ENCODE measurements at places on chromosomes 12 and 14. TPM values are rescaled to one million over a fixed set of nuclear protein-coding genes. Genes with fewer than 3 reads are reported as not detected.

- no peaks in the 10 kb centered on the region for H3K27me3 ChIP-seq
- no peak overlapping the region for H3K27ac ChIP-seq
- H3K4me3 ChIP-seq = no peak overlapping the region
- DNase-seq = no peak
- H3K36me3 ChIP-seq = no peaks in the 10 kb centered on the region
These were observed 23.4 kb downstream of the TSPAN8 start for GRCh38 chr12:71134405-71134804.

DNA sequence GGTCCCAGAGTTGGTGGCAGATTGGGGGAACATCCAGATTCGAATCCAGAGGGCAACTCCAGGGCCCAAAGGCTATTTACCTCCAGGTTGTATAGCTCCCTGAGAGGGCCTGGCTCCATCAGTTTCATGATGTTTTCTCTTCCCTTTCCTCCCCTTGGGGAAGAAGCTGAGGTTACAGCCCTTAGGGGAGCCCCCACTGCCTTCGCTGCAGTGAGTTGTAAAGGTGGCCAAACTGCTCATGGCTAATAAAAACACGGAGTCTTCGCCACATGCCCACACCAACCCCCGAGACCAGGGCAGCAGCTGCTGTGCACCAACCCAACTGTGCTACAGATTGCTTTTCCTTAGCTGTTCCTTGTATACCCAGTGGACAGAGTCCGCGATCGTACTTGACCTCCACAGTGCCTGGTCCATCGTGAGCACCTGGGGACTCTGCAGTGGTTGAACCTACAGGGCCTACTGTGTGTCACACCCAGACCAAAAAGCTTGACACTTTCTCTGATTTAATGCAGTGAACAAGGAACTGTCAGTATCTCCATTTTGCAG is 20.9 kb downstream of the GALNT16 start:
- no peaks in the 10 kb centered on the region for H3K27me3 ChIP-seq
- DNase-seq = no peak
- peaks cover 22% of the 10 kb centered on the region for H3K4me1 ChIP-seq
- H3K4me3 ChIP-seq = no peak overlapping the region

DNA sequence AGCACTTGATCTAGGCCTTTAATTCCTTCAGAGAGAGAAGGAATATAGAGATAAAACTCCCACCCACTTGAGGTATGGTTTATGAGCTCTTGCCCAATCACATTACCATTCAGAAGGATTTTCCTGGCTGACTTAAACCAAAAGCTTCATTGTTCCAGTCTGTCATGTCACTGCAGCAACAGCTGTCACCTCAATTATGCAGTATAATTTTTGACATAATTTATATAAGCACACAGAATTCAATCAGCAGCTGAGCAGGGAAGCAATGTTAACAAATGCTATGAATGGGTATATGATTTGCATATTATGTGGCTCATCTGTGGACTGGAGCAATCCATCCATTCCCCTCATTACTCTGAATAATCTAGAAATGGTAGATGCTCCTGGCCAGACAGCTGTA is 40.3 kb downstream of the CBX5 start:
- H3K27ac ChIP-seq = no peak overlapping the region
- no peak for DNase-seq
- H3K27me3 ChIP-seq = no peaks in the 10 kb centered on the region
- no peaks in the 10 kb centered on the region for H3K36me3 ChIP-seq
- H3K4me1 ChIP-seq = no peaks in the 10 kb centered on the region

ACSM4 gene
- not detected for total RNA-seq

GRCh38 chr12:3564861-3565260 is 73.9 kb downstream of the PRMT8 start:
- no peak overlapping the region for H3K27ac ChIP-seq
- no peaks in the 10 kb centered on the region for H3K27me3 ChIP-seq
- no peaks in the 10 kb centered on the region for H3K4me1 ChIP-seq
- H3K36me3 ChIP-seq = no peaks in the 10 kb centered on the region
- H3K4me3 ChIP-seq = no peak overlapping the region

PTPRQ gene
- total RNA-seq = 0.24 TPM

- H3K4me3 ChIP-seq = no peak overlapping the region
- no peaks in the 10 kb centered on the region for H3K4me1 ChIP-seq
- DNase-seq = no peak
- H3K27ac ChIP-seq = no peak overlapping the region
- H3K36me3 ChIP-seq = no peaks in the 10 kb centered on the region
- H3K27me3 ChIP-seq = no peaks in the 10 kb centered on the region
These were observed 89.5 kb upstream of the BCL2L14 start for GRCh38 chr12:11981121-11981733.

DNA sequence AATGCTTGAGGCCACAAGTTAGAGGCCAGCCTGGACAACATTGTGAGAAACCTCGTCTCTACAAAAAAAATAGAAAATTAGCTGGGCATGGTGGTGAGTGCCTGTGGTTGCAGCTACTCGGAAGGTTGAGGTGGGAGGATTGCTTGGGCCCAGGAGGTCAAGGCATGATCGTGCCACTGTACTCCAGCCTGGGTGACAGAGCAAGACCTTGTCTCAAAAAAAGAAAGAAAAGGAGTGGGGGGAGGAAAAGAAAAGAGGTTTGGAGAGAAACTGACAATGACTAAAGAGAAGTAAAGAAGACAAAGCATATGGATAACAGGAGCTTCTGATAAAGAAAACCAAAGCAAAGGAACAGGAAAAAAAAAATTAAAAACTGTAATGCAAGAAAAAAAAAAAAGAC is 37.4 kb upstream of the SELPLG start:
- H3K4me3 ChIP-seq = no peak overlapping the region
- no peak overlapping the region for H3K27ac ChIP-seq
- H3K27me3 ChIP-seq = no peaks in the 10 kb centered on the region
- peaks cover 37% of the 10 kb centered on the region for H3K4me1 ChIP-seq

DNA sequence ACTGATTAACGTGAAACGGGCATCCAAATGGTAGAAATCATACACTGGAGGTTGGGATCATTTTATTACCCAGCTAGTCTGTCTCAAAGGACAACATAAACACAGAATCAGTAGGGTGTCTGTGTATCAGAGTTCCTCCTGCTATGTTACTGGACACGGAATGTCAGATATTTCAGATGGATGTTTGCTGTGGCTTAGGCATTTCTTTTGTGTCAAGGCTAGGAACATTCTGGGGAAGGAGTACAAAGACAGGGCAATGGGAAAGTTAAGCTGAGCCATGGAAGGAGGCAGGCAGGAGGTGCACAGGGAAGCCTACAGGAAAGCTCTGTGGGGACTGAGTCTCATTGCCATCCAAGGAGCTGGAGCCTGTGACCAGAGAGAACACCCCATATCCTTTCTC is 254.6 kb downstream of the C12orf75 start:
- peaks cover 9% of the 10 kb centered on the region for H3K4me1 ChIP-seq
- no peaks in the 10 kb centered on the region for H3K27me3 ChIP-seq
- no peak overlapping the region for H3K4me3 ChIP-seq

GPRC5D gene
- not detected for total RNA-seq

TMPRSS12 gene
- total RNA-seq = not detected

GRCh38 chr12:94186278-94187241 is 38.2 kb downstream of the PLXNC1 start:
- no peak for DNase-seq
- no peak overlapping the region for H3K27ac ChIP-seq
- H3K4me3 ChIP-seq = no peak overlapping the region
- no peaks in the 10 kb centered on the region for H3K4me1 ChIP-seq

DNA sequence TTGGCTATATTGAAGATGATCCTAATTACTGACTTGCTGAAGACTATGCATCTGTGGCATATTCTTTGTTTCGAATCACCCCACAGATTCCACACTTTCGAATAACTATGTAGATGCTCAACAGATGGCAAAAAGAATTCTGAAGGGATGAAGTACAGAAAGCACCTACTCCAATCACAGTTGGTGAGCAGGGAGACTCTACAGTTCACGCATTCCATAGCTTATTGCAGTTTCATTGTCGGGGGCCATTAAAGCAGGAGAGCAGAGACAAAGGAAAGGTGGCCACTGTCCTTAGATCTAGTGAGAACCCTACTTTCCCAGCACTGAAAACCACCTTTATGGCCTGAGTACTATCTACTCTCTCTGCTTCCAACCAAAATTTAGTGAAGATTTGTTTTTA is 191.9 kb downstream of the STXBP6 start:
- DNase-seq = no peak
- no peaks in the 10 kb centered on the region for H3K36me3 ChIP-seq
- no peak overlapping the region for H3K4me3 ChIP-seq
- H3K4me1 ChIP-seq = peaks cover 6% of the 10 kb centered on the region
- no peak overlapping the region for H3K27ac ChIP-seq

TAS2R43 gene
- total RNA-seq = not detected

- no peak overlapping the region for H3K27ac ChIP-seq
- H3K36me3 ChIP-seq = no peaks in the 10 kb centered on the region
- H3K4me3 ChIP-seq = no peak overlapping the region
- no peak for DNase-seq
- H3K4me1 ChIP-seq = peaks cover 28% of the 10 kb centered on the region
These were observed 8.1 kb downstream of the LPAR5 start for GRCh38 chr12:6627616-6628015.

ZNF385A gene
- total RNA-seq = 5.0 TPM

FSCB gene
- total RNA-seq = not detected

TMEM119 gene
- total RNA-seq = 2.5 TPM

LRFN5 gene
- total RNA-seq = 0.49 TPM

GRCh38 chr12:1054117-1054870 is 63.3 kb downstream of the ERC1 start:
- DNase-seq = no peak
- no peak overlapping the region for H3K4me3 ChIP-seq
- H3K27ac ChIP-seq = peak overlapping the region; percentile 72
- peaks cover 31% of the 10 kb centered on the region for H3K4me1 ChIP-seq
- H3K36me3 ChIP-seq = no peaks in the 10 kb centered on the region

DNA sequence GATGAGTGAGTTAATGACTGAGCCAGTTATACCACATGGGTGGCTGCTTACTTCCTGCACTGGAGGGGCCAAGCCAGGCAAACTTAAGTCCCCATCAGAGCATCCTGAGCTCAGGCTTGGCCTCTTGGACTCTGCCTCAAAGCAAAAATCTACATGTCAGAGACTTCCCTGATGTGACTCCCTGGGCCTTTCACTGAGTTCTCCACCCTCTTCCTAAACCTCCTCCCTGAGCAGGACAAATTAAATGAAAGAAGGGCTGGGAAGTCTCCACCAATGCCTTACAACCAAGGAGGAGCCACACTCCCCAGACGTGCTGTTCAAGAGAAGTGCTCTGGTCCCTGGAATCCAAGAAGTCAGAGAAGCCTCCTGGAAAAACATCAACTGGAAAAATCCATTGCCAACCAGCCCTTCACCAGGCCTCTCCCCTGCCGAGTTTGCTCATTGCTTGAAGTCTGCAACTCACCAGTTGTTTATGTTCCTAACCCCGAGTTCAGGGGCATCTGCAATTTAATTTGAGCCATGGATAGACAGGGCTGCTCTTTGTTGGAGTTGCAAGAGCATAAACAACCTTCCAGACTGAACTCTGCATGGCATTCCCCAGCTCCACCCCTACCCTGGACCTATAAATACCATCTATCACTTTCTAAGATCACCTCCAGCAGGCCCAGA is 160.5 kb downstream of the ANO2 start:
- no peak for DNase-seq
- H3K4me3 ChIP-seq = no peak overlapping the region
- H3K4me1 ChIP-seq = peaks cover 1% of the 10 kb centered on the region
- no peak overlapping the region for H3K27ac ChIP-seq

- no peaks in the 10 kb centered on the region for H3K27me3 ChIP-seq
- DNase-seq = no peak
- H3K36me3 ChIP-seq = no peaks in the 10 kb centered on the region
These were observed 67.8 kb downstream of the MAP3K9 start for GRCh38 chr14:70741482-70741881.

DNA sequence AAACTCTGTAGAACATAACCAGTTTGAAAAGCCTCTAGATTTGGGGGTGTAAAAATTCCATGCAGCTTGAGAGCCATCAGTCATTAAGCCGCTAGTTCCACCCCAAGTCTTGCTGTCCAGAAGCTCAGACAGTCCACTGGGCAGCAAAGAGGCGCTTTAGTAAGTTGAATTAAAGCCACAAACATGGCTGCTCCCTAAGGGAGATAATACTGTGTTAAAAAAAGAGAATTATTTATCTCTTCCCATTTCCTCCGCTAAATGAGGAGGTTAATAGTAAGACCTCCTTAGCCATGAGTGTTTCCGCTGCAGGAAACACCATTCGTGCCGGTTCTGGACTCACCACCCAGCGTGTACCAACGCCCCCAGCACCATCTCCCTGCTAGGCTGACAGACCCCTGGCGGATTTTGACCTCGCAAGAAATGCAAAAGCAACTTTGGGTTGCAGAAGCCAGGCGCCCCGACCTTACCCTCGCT is 536 bp downstream of the TM7SF3 start:
- DNase-seq = no peak
- peaks cover 4% of the 10 kb centered on the region for H3K36me3 ChIP-seq
- H3K4me1 ChIP-seq = peaks cover 48% of the 10 kb centered on the region
- H3K27ac ChIP-seq = peak overlapping the region; percentile 95
- H3K27me3 ChIP-seq = no peaks in the 10 kb centered on the region
- peak overlapping the region; percentile 90 for H3K4me3 ChIP-seq

- DNase-seq = no peak
- no peak overlapping the region for H3K27ac ChIP-seq
- H3K36me3 ChIP-seq = no peaks in the 10 kb centered on the region
- no peak overlapping the region for H3K4me3 ChIP-seq
- no peaks in the 10 kb centered on the region for H3K4me1 ChIP-seq
These were observed 24.4 kb downstream of the PIGH start for GRCh38 chr14:67575684-67576083.

- H3K4me3 ChIP-seq = peak overlapping the region; percentile 73
- H3K4me1 ChIP-seq = peaks cover 67% of the 10 kb centered on the region
- no peaks in the 10 kb centered on the region for H3K27me3 ChIP-seq
- H3K36me3 ChIP-seq = peaks cover under 1% of the 10 kb centered on the region
These were observed 3.1 kb upstream of the TNS2 start for GRCh38 chr12:53046655-53047220.

DNA sequence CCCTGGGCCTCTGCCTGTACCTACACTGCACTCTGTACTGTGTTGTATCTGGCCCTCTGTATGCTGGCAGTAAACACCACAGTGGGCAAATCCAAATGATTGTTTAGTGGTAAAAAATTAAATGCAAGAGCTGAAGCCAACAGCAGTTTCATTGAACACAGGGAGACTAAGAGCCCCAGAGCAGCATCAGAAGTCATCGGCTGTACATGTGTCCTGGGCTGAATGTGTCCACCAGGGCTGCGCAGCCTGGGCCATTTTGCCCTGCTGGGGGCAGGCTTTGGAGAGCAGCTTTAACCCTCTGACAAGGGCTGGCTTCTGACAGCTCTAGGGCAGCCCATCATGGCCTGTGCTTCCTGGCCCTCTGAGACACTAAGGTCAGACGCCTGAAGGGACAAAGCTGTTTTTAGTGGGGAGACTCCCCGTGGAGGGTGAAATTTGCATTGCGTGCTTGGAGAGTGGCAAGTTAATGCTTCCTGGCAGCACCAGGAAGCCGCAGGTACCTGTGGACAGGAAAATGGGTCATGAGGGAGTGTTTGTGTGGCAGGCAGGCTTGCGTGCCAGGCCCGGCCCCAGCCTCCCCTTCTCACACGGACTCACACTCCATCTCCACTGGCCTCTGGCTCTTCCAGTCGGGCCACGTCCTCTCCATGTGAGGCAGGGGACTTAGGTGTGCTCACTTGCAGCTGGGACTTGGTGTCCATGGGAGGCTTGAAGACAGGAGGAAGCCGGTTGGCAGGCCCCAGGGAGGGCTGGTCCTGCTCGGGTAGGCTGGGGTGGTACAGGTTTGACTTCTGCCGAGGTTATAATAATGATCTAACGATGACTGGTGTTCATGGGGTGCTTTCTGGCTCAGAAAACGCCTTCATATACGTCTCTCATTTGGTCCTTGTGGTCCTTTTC is 150.1 kb downstream of the TSPAN9 start:
- no peaks in the 10 kb centered on the region for H3K27me3 ChIP-seq
- H3K27ac ChIP-seq = peak overlapping the region; percentile 61
- H3K4me1 ChIP-seq = peaks cover 31% of the 10 kb centered on the region

GALNT16 gene
- total RNA-seq = 77.9 TPM

- H3K4me1 ChIP-seq = peaks cover 5% of the 10 kb centered on the region
- H3K27ac ChIP-seq = no peak overlapping the region
- no peak overlapping the region for H3K4me3 ChIP-seq
- no peak for DNase-seq
These were observed 7.6 kb downstream of the ABCC9 start for GRCh38 chr12:21933656-21934055.

All from heart right ventricle (tissue), 16 donors.